Upper lobe of right lung (tissue), 1 donor: ENCODE measurements at places on chromosomes 2 and 18. TPM values are rescaled to one million over a fixed set of nuclear protein-coding genes. Genes with fewer than 3 reads are reported as not detected.
A peak's percentile ranks its signal among the peaks of the same experiment; 100 is the strongest.

DNA sequence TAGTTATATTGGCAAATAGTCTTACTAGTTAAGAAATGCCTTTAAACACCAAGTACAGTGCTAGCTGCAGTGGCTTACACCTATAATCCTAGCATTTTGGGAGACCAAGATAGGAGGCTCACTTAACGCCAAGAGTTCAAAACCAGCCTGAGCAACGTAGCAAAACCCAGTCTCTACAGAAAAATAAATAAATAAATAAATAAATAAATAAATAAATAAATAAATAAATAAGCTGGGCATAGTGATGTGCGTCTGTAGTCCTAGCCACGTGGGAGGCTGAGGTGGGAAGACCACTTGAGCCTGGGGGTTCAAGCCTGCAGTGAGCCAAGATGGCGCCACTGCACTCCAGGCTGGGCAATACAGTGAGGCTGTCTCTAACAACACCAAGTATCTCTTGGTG is 158.6 kb upstream of the ALPP start:
- DNase-seq, result no peak

DNA sequence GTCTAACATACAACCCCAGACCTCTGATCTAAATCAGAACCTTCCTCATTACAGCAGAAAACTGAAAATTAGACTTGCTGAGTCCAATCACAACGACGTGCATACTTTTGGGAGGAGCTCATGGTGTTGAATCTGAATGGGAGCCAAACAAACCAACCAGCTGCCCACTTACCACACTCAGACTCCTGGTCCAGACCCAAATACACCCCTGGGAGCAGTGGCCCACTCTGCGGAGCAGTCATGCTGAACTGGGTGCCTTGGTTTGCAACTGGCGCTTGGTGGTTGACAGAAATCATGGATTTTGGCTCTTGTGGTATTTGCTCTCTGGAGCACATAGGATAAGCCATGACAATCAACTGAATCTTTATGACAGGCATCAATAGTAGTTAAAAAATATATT is 253.6 kb upstream of the TNP1 start:
- DNase-seq, result no peak

DNA sequence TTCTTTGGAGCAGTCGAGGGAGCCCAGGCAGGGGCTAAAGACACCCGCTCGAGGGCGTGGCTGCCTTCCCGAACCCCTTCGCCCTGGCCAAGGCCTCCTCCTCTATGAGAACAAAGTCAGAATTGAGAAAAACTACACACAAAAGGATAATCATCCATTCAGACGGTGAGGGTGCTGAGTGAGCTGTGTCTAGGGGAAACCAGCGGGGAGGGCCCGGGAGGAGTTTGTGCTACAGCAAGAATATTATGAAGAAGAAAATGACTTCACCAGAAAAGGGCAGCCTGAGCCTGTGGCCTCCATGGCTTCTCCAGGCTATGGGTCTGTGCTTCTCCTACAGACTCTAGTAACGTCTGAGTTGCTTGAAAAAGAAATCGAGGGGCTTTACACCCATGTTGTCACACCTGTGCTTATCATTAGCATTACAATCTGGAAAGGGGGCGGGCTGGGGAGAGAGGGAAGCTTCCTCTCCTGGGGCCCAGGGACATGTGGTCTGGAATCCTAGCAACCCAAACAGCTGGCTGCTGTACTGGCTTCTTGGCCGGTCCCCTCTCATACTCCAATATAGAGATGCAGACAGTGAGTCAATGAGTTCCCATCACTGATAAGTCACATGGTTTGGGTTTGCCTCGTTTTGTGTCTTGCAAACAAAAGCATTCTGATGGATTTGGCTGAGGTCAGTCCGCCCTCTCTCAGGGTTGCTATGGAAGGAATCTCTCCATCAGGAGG is 52.0 kb upstream of the ARL4C start:
- DNase-seq, result no peak

The SPR gene
- total RNA-seq, result 44.1 TPM

GRCh38 chr2:223102040-223102400 is 50.0 kb downstream of the KCNE4 start:
- DNase-seq, result no peak

DNA sequence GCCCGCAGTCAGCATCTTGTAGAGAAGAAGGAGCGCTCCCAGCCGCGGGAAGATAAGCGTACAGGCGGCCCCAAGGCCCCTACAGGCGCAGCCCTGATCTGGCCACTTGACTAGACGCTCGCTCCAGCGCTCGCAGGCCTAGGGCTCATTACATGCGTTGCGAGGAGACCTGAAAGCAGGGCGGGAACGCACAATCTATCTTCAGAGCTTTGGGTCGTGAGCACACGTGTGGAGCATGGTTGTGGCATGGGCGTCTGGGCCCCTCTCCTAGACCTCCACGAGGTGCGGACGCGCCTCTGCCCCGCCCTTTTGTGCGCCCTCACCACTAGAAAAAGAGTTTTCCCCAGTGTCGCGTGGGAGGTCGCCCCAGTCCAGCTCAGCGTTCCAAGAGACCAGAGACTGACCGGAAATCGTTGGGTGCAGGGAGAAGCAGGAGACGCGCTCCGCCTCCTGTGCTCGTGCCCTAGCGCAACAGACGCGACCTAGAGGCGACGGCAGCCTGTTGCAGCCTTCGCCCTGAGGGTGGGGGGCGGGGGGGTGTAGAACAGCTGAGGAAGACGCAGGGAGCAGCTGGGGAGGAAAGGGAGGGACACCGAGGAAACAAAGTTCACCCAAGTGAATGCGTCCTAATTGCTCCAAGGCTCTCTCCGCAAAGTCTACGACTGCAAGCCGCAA is 12.6 kb downstream of the NR4A2 start:
- peak; percentile 82 for DNase-seq

GRCh38 chr2:162063899-162064298 is 10.1 kb downstream of the DPP4 start:
- no peak for DNase-seq

The SCN9A gene
- 10.5 TPM for total RNA-seq

The C2orf76 gene
- total RNA-seq, result 11.8 TPM

The DSC2 gene
- 17.2 TPM for total RNA-seq

DNA sequence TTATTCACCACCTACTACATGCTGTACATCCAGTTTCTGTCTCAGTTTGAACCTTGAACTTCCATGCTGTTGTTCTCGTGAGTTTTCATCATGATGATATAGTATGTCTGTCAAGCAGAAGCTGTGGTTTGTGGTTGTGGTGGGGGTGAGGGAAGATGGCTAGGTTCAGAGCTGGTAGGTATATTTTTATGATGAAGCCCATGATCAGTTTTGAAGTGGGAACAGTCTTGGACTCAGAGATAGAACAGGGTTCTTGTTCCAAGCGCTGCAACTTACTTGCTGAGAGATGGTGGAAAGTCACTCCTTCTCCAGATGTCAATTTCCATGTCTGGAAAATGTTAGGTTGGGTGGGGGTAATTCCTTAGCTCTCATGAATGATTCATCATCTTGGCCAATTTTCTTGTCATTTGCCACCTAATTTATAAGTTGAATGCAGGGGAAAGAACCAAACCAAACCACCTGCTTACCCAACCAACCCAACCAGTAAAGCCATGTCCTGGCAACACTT is 21.6 kb downstream of the PMAIP1 start:
- DNase-seq, result no peak

- no peak for DNase-seq
These were observed 16.9 kb downstream of the MYO7B start for GRCh38 chr2:127552336-127552735.

DNA sequence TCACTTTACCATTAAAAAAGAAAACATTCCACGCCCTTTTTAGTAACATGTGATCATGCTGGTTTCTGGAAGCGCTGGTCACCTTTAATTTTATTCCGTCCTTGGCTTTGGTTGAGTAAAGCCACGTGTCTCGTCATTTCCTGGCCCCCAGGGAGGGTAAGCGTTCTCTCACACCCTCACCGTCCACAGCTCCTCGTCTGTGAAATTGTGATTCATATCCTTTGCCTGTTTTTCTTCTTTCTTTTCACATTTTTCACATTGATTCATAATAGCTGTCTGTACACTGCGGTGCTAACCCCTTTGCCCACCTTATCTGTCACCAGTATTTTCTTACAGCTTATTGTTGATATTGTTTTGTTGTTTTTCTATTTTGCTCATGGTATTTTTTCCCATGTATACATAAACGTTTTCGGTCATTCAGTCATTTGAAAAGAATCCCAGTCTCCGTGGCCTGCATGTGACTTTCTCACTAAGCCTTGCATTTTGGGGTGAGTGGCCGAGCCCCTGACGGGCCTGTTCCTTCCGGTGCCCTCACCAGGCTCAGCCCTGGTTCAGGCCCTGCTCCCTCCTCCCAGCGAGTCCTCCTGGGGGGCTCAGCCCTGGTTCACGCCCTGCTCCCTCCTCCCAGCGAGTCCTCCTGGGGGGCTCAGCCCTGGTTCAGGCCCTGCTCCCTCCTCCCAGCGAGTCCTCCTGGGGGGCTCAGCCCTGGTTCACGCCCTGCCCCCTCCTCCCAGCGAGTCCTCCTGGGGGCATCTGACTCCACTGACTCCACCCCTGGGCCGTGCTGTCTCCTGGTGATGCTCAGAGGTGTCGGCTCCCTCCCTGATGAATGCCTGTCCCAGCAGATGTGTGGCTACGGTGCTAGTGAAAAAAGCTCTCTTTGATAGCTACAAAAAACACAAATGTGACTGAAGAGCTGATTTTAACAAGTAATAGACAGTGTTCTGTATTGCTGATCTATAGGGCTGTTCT is 249.7 kb upstream of the PXDN start:
- no peak for DNase-seq

- no peak for DNase-seq
These were observed 36.6 kb downstream of the UBE2F start for GRCh38 chr2:238003234-238004031.

The KLHL41 gene
- 0.61 TPM for total RNA-seq

- DNase-seq, result no peak
These were observed 217.6 kb upstream of the THUMPD2 start for GRCh38 chr2:39996653-39997080.

GRCh38 chr2:152635635-152636298 is 81.5 kb downstream of the PRPF40A start:
- no peak for DNase-seq

- no peak for DNase-seq
These were observed 45.3 kb upstream of the PSME4 start for GRCh38 chr2:54015798-54016699.

The TPO gene
- total RNA-seq, result not detected

The GPR55 gene
- total RNA-seq, result 1.2 TPM

DNA sequence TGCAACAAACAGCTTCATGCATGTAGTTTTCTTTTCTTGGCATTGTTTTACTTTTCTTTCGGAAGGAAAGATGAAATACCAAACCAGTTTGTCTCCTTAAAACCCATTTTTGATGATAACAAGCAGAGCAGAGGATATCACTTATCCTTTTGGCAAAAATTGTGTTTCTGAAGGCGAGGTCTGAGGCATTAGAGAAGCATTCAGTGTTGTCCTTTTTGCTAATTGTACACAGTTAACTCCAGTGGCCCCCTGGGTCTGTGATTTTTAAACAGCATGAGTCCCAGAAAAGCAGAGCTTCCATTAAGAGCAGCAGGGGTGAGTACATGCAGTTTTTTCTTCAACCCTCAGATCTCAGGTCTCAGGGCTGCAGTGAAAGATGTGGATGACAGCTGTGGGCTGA is 41.3 kb downstream of the TTC39C start:
- no peak for DNase-seq

The SERPINB12 gene
- not detected for total RNA-seq

- DNase-seq, result peak; percentile 75
These were observed 823 bp downstream of the PARD3B start for GRCh38 chr2:204545861-204546735.

The ACMSD gene
- total RNA-seq, result not detected

- DNase-seq, result no peak
These were observed 32.0 kb downstream of the NEDD4L start for GRCh38 chr18:58076052-58076451.

GRCh38 chr18:5628512-5629255 is 84.9 kb upstream of the EPB41L3 start:
- DNase-seq, result peak; percentile 83

GRCh38 chr2:529852-530251 is 147.4 kb downstream of the TMEM18 start:
- no peak for DNase-seq

The CNGA3 gene
- 0.17 TPM for total RNA-seq

GRCh38 chr2:61759718-61760117 is 94.1 kb downstream of the FAM161A start:
- DNase-seq, result no peak

The CDCA7 gene
- 4.1 TPM for total RNA-seq

- no peak for DNase-seq
These were observed 91.8 kb downstream of the HRH4 start for GRCh38 chr18:24552218-24552617.

GRCh38 chr2:173326806-173327205 is 27.9 kb upstream of the CDCA7 start:
- no peak for DNase-seq

The HOXD3 gene
- total RNA-seq, result 1.7 TPM

DNA sequence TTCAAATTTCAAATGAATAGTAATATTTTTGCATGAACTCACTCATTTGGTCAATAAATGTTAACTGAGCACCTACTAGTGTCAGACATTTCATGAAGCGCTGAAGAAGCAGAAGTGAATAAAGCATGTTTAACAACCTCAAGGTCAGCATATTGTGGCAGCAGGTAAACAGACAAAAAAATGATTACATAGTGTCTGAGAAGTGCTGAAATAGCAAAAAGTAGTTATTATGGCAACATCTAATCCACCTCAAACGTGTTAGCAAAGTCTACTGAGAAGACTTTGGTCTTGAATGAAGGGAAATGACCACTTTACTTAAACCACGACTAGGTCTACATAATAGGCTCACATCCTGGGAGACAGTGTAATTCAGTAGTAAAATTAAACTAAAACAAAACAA is 452.2 kb upstream of the LRATD1 start:
- no peak for DNase-seq

DNA sequence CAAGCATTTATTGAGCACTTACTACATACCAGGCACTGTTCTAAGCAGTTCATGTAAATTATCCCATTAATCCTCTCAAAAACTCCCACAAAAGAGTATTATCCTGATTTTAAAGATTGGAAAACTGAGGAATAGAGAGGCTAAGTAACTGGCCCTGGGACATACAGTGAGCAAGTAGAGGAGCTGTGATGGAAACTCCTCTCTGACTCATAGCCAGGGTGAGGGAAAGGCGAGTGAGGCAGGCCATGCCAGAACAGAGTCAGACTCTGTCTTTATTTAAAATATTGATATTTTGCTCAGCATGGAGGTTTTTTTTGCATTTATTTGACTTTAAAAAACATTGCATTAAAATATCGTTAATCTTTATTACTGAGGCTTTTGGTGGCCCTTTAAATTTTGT is 208.0 kb downstream of the LOXHD1 start:
- no peak for DNase-seq

DNA sequence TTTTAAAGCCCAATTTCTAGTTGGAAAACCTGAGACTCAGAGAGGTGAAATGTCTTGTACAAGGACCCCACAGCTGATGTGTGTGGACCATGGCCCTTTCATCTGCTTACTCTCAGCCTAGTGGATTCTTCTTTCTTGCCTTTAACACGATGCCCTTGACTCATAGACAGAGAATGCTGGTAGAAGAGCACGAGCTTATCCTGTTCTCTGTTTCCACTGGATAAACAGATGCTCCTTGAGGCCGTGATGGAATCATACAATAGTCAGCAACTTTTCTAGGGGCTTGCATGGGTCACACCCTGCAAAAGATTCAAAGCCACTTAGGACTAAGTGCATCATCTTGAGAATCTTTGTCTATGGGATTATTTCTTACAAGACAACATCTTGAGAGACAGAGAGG is 50.9 kb downstream of the MYCN start:
- DNase-seq, result no peak

The ICA1L gene
- 2.3 TPM for total RNA-seq
